NCI-H2029 (cell line): ENCODE measurements at places on chromosomes 5 and 9.

- no peak for DNase-seq
These were observed 6.4 kb downstream of the THBS4 start for GRCh38 chr5:80041527-80041926.

GRCh38 chr9:132319421-132320110, 35.2 kb downstream of the SETX start:
- DNase-seq = no peak

DNA sequence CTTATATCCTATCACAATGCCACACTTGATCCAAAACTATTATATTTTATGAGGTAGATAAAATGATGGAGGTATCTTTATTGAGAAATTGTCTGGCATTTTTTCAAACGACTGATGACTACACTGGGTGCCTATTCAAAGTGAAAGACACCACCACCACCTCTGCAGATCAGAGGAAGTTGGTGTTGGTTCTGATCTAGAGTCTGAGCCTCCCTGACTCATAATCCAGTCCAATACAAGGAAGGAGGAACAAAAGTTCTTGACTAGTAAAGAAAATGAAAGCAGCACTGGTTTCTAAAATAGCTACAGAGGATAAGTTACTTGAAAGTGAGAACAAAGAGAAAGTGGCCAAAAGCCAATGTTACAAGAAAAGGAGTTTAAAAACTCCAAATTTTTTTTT, 139.9 kb downstream of the RFX3 start:
- no peak for DNase-seq

DNA sequence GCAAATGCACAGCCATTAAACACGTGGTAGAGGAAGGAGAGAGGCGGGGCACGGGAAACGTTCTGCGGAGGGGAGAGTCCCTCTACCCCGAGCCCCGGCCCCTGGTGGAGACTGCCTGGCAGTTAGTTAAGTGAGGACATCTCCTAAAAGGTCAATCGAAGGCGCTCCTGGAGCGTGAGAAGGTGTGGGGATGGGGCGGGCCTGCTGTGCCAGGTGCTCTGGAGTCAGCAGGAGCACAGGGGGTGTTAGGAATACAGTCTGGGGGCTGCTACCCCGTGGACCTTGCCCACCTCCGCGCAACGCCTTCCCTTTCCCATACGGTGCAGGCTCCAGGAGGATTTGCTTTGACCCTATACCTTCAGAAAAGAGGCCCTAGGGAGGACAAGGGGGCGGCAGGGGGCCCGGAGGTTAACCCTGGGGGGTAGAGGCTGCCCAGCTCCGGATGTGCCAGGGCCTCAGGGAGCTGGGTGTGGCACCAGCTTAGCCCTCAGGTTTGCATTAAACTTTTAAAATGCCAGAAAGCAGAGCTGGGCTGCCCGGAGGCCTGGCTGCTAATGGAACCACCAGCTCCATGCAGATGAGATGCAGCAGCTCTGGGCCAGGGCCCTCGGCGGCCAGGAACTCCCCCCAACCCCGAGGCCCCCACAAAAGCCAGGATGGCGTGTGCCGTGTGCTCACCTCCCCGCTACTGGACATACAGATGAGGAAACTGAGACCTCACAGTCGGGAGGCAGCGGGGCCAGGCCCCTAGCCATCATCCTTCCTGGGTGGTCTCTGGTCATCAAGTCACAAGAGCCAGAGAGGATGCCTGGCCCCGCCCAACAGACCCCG, 39.2 kb downstream of the NACC2 start:
- DNase-seq = no peak

- DNase-seq = no peak
These were observed 2.0 kb downstream of the ENC1 start for GRCh38 chr5:74638544-74638969.

- DNase-seq = no peak
These were observed 230.7 kb upstream of the IRX1 start for GRCh38 chr5:3364941-3365340.

GRCh38 chr9:93875330-93875729, 79.8 kb downstream of the BARX1 start:
- DNase-seq = no peak

GRCh38 chr9:120366644-120367019, 213.3 kb downstream of the CDK5RAP2 start:
- DNase-seq = no peak

GRCh38 chr5:170737591-170737990, 45.9 kb upstream of the GABRP start:
- DNase-seq = no peak

DNA sequence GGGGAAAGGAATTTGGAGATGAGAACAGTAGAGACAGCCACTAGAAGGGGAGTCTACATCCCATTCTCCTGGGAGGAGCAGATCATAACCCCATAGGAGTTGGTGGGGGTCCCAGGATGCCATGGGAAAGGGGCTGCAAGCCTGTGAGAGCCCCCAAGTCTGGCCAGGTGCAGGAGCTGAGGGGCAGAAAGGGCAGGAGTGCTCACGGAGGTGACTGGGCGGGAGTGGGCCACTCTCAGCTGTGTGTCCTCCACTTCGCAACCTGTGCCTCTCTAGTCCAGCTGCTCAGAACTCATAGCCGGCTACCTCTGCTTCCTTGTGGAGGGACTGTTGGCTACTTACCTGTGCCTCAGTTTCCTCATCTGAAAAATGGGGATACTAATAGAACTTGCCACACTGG, 263.9 kb downstream of the FSTL4 start:
- DNase-seq = no peak

- DNase-seq = no peak
These were observed 255.6 kb downstream of the NR3C1 start for GRCh38 chr5:143147902-143148301.

DNA sequence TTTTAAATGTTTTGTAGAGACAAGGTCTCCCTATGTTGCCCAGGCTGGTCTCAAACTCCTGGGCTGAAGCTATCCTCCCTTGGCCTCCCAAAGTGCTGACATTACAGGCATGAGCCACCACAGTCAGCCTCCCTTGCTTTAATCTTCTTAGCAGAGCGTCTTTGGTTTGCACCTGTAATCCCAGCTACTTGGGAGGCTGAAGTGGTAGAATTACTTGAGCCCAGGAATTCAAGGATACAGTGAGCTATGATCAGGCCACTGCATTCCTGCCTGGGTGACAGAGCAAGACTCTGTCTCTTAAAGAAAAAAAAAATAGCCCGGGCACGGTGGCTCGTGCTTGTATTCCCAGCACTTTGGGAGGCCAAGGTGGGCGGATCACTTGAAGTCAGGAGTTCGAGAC, 27.8 kb downstream of the UBE2D2 start:
- DNase-seq = no peak

DNA sequence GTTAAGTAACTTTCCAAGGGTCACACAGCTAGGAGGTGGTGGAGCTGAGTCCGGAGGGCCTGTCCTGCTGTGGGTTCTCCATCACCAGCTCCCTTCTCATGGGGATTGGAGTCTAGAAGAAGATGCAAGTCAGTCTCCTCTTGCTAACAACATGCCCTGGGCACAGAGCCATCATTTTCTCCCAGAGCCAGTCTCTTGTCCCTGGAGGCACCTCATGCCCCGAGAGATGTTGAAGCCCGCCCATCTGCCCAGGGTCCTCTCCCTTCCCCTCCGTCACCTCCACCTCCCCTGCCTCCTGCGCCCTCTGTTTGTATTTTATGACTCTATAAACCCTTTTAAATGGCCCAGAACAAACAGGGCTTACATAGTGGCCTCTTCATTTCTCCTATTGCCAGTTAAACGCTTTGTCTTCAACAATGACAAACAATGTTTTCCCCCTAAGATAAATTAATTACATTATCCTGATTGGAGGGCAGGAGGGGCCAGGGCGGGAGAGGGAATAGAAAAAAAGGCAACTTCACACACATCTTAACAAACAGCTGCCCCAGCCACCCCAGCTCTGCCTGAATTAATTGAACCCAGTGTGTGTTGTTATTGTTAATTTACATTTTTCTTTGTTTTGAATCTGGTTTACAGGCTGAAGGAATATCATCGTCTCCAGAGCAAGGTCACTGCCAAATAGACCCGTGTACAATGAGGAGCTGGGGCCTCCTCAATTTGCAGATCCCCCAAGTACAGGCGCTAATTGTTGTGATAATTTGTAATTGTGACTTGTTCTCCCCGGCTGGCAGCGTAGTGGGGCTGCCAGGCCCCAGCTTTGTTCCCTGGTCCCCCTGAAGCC, 55.8 kb downstream of the ASS1 start:
- DNase-seq = peak; percentile 52

- no peak for DNase-seq
These were observed 20.5 kb downstream of the SPINK5 start for GRCh38 chr5:148084269-148084668.

GRCh38 chr9:74293479-74293878, 203.7 kb upstream of the RORB start:
- DNase-seq = peak; percentile 2

- no peak for DNase-seq
These were observed 59.0 kb downstream of the MAT2B start for GRCh38 chr5:163564321-163564938.

- DNase-seq = peak; percentile 88
These were observed 7.3 kb upstream of the BARHL1 start for GRCh38 chr9:132575005-132575609.

DNA sequence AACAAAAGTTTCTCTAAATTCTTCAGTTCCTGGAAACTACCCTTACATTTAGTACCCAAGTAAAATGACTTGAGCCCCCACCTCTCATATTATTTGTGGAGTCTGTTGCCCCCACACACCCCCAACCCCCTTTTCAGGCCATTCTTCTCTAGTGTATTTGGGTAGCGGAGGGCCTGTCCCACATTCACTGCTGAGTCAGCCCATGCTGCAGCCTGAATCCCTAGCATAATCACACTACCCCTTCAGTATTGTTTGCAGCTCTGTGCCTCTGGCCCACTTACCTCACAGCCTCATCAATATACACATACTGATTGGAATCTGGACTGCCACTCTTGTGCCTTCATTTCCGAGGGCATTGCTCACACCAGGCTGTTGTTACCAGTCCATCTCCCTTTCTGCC, 26.8 kb downstream of the RGS7BP start:
- no peak for DNase-seq

- DNase-seq = no peak
These were observed 174.5 kb upstream of the TRPM3 start for GRCh38 chr9:71295928-71296327.

DNA sequence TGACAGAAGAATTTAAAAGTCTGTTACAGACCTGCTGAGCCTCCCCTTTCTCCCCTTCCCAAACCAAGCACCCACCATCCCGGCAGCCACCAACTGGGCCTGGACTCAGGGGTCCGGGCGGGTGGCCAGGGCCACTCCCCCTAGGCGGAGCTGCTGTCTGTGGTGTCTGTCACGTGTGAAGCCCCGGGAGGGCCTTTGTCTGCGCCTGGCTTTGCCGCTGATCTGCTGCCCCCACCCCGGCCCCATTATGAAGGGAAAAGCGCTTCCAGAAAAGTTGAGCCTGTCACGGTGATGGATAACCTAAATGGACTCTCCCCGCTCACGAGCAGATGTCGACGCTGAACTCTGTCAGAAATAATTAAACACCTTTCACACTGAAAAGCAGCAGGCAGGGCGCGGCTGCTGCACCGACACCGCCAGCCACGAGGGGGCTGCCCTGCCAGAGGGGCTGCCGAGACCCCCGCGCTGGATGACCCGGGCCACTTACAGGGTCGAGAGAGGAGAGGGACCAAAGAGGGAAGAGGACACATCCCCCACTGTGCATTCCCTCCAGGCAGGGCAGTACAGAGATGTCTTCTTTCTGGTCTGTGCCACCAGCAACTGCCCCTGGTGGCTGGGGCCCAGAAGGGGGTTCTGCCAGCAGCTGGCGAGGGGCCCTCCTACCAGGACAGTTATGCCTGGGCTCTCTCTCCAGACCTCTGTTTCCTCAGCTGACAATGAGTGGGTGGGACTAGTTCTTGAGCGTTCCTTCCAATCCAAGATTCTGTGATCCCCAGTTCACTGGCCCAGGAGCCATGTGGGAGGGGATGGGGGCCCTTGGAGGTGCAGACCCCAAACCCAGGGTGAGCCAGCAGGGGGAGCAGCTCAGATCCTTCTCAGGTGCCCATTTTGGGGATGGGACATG, 36.0 kb upstream of the BARHL1 start:
- DNase-seq = peak; percentile 50

DNA sequence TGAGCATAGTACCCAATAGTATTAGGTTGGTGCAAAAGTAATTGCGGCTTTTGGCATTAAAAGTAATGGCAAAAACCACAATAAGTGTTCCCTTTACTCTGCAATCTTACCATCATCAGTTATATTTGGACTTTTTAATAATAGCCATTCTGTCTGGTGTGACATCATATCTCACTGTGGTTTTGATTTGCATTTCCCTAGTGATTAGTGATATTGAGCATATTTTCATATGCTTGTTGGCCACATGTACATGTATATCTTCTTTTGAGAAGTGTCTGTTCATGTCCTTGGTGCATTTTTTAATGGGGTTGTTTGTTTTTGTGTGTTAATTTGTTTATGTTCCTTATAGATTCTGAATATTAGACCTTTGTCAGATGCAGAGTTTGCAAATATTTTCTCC, 289.9 kb downstream of the FAM170A start:
- DNase-seq = no peak
